Left lung (tissue), 14 donors: ENCODE measurements at places on chromosomes 13 and 19. TPM values are rescaled to one million over a fixed set of nuclear protein-coding genes. Genes with fewer than 3 reads are reported as not detected.
A peak's percentile ranks its signal among the peaks of the same experiment; 100 is the strongest.

GRCh38 chr19:6374161-6374709 is 1.5 kb downstream of the PSPN start:
- peak overlapping the region; percentile 93 for H3K4me3 ChIP-seq
- no peaks in the 10 kb centered on the region for H3K27me3 ChIP-seq
- no peak overlapping the region for H3K27ac ChIP-seq
- peaks cover 3% of the 10 kb centered on the region for H3K4me1 ChIP-seq
- peaks cover 29% of the 10 kb centered on the region for H3K36me3 ChIP-seq

DNA sequence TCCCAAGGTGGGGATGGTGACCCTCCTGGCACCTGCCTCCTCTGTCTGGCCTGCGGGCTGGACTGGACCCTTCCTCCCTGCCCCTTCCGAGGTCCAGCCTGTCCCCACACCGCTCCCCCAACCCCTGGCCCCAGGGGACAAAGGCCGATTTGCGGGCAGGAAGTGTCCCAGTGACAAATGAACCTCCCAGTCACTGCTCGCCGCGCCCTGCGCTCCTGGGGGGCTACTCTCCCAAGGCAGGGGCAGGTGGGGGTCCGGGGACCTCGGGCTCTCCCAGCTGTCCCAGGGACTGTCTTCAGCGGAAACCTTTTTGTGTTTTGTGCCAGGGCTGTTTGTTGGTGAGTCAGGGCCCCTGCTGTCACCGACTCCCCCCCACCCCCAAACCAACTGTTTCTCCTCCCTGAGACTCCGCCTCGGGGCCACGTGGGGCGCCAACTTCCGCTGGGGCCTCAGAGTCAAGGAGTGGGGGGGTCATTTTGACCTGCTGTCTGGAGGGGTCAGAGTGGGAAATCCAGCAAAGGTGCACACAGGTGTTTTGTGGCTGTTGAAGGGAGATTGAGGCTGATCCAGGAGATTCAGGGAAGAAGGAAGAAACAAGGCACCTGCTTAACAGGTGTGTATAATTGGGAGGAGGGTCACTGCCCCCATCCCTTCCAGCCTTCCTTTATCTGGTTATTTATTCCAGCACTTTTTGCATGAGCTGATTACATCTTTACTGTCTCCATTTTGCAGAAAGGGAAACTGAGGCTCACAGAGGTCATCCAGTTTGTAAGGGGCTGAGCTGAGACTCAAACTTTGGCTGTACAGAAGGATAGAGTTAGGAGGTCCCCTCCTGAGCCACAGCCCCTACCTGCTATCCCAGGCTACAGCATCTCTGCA is 831 bp downstream of the PGPEP1 start:
- peaks cover 29% of the 10 kb centered on the region for H3K4me1 ChIP-seq
- peak overlapping the region; percentile 91 for H3K4me3 ChIP-seq
- H3K36me3 ChIP-seq: no peaks in the 10 kb centered on the region
- H3K27me3 ChIP-seq: no peaks in the 10 kb centered on the region

DNA sequence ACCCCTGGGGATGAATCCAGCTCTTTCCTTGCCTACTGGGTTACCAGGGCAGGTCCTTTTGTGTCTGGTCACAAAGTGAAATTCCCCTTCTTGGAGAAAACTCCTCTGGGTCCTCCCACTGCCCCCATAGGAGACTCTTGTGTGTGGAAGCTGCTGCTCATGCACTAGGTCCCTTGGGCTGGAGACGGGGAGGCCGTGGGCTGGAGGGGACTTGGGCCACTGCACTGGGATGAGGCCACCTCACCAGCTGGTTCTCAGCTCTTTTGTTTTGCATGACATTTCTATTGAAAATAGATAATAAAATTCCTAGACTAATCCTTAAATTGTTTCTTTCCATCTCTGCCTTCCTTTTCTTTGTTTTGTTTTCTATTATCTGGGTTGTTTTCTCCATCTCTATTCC is 62.4 kb downstream of the TEX29 start:
- no peaks in the 10 kb centered on the region for H3K36me3 ChIP-seq
- DNase-seq: no peak
- H3K27ac ChIP-seq: no peak overlapping the region
- no peaks in the 10 kb centered on the region for H3K4me1 ChIP-seq

DNA sequence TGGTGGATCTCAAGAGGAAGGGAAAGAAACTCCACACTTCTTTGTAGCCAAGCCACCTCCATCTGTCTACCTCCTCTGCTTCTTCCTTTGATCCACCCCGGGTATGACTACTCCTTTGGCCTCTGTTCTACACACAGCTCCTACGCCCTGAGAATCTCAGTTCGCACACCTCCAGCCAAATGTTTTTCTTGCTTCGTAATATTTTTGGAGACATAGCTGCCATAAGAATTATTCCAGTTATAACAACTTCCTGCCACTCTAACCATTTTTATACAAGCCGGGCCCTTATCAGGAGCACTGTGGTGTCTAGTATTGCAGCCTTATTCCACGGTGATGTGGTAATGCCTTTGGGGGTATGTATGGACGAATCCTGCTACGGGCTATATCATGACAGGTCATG is 126.7 kb downstream of the STARD13 start:
- no peak overlapping the region for H3K27ac ChIP-seq
- DNase-seq: no peak
- H3K36me3 ChIP-seq: peaks cover 29% of the 10 kb centered on the region
- no peaks in the 10 kb centered on the region for H3K27me3 ChIP-seq
- no peak overlapping the region for H3K4me3 ChIP-seq

DNA sequence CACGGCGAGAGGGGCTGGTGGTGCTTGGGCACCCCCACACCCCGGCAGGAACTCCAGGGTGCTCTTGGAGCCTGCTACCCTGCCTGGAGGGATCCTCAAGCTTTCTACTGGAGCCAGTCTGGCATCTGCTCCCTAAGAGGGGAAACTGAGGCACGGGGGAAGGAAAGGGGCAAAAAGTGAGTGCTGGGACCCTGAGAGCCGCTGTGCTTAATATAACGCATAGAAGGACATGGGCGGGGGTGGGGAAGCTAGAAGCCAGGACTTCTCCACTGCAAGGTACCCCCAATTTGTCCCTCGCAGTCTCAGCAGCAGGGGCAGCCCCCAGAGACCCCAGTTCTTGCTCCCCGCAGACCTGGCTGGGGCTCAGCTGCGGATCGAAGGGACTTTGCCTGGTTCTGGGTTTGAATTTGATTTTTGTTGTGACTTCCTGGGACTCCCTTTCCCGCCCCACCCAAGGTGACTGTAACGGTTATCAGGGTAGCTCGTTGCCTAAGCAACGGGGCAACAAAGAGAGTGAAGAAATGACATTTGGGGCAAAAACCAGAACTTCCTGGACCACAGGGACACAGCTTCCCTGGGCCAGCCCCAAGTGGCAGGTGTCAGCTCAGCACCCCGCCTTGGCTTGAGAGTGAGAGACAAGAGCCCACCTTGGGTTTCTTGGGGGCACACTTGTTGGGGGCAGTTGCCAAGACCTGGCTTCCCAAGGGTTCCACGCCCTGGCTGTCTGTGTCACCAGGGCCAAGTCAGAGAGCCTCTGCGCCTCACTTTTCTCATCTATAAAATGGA is 638 bp downstream of the ADGRE5 start:
- H3K27ac ChIP-seq: peak overlapping the region; percentile 91
- H3K27me3 ChIP-seq: no peaks in the 10 kb centered on the region
- peak overlapping the region; percentile 65 for H3K4me3 ChIP-seq
- peaks cover 3% of the 10 kb centered on the region for H3K36me3 ChIP-seq

DNA sequence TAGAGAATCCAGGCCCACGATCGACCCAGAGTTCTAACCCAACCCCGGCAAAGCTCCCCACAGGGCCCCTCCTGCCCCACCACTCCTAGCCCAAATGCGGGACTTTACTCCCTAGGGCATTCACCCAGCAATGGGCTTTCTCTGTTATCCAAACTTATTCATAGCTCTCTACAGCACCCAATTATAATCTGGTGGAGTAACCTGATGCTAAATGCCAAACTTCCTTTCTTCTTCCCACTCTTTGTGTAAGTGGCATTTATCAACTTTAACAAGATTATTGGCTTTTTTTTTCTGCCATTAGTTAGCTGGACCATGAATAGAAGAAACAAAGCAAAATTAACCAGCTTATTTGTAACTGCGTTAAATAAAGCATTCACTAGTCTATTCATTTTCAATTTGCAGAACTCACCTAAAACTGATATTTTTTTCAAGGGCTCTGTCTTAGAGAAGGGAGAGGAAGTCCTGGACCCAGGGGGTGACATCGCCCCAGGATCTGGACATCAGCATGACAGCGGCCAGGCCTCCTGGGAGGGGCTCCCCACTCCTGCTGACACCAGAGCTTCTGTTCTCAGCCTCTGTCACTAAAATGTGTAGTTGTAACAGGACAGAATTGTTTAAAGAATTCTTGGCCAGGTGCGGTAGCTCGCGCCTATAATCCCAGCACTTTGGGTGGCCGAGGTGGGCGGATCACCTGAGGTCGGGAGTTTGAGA is 1.5 kb downstream of the FAM124A start:
- H3K27ac ChIP-seq: no peak overlapping the region
- H3K27me3 ChIP-seq: peaks cover 40% of the 10 kb centered on the region
- H3K4me1 ChIP-seq: no peaks in the 10 kb centered on the region
- peak overlapping the region; percentile 71 for H3K4me3 ChIP-seq
- no peak for DNase-seq

DNA sequence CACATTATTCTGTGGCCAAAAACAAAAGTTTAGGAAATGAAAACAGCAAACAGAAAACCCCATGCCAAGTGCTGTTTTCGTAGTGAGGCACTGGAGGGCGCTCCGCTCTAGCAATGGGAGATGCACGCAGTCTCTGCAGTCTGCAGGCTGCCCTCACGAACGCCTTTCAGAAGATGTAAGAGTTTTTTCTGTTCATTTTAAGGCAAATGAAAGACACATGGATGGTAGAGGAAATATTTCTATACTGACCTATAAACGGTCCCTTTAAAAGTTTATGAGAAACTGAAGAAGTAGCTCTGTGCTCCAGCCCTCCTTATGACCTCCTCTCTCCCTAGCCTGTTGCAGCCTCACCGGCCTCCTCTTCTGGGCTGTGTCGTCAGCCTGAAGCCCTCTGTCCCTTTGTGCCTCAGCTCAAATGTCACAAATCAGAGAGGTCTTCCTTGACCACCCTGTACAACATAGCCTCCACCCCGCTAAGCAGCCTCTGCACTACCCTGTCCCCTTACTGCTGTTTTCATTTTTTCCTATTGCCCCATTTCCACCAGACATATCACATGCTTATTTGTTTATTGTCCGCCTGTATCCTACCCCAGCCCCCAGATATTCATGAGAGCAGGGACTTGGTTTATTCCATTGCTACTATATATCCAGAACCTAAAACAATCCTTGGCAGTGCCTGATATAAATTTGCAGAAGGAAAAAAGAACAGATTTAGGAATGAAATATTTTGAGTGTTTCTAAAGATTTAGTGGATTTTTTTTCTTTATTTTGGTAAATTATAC is 116.4 kb downstream of the TM9SF2 start:
- peak; percentile 48 for DNase-seq
- H3K4me1 ChIP-seq: no peaks in the 10 kb centered on the region
- no peaks in the 10 kb centered on the region for H3K36me3 ChIP-seq
- H3K27me3 ChIP-seq: no peaks in the 10 kb centered on the region

DNA sequence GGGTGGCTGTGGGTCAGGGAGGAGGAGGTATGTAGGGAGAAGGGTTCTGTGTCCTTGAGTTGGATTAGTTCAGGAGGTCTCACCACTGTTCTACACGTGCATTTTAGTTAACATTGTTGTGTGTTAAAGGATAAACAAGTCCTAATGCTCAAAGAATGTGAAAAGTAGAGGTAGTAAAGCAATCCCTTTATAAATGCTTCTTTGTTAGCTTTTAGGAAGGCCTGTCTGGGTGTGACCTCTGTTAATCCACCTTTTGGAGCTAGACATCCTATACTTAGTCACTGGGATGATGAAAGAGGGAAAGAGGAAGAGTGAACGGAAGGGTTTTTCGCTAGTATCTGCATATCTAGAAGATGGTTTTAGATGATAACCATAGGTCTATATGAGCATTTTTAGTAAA is 42.2 kb upstream of the FLT1 start:
- DNase-seq: no peak
- no peaks in the 10 kb centered on the region for H3K36me3 ChIP-seq
- peaks cover 10% of the 10 kb centered on the region for H3K4me1 ChIP-seq
- peaks cover 35% of the 10 kb centered on the region for H3K27me3 ChIP-seq
- no peak overlapping the region for H3K27ac ChIP-seq

GRCh38 chr13:66264971-66265370 is 965.2 kb downstream of the PCDH9 start:
- H3K36me3 ChIP-seq: no peaks in the 10 kb centered on the region
- DNase-seq: no peak
- H3K4me1 ChIP-seq: no peaks in the 10 kb centered on the region

DNA sequence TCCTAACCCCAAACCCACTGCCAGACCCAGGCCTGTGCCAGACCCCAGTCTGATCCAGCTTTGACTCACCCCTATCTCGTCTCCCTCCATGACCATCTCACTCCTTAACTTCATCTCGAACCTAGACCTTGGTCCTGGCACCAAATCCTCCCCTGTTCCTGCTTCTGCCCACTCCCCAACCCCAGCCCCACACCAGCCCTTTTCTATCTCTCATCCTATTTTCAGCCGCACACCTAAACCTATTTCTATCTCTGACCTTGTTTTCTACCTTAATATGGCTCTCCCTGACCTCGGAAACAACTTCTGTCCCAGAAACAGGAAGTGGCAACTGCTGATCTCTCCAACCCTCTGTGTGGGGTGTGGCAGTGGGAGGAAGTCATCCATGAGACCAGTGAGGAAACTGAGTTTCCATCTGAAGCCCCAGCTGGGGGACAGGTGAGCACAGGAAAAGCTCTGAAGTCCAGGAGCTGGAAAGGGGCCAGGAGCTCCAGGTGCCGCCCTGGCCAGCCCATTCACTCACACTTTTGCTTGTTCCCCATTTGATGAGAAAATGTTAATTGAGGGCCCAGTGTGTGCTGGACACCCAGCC is 13.7 kb downstream of the PTH2 start:
- no peaks in the 10 kb centered on the region for H3K27me3 ChIP-seq
- peak overlapping the region; percentile 18 for H3K27ac ChIP-seq
- DNase-seq: no peak
- no peak overlapping the region for H3K4me3 ChIP-seq
- peaks cover 13% of the 10 kb centered on the region for H3K4me1 ChIP-seq

The CERS1 gene
- total RNA-seq: 0.20 TPM

The DENND1C gene
- total RNA-seq: 6.7 TPM
